ENCODE measurements at places on chromosomes 7 and 10.

- DNase-seq: no peak
Measured at GRCh38 chr7:147982307-147982706, 608.3 kb upstream of the C7orf33 start.

DNA sequence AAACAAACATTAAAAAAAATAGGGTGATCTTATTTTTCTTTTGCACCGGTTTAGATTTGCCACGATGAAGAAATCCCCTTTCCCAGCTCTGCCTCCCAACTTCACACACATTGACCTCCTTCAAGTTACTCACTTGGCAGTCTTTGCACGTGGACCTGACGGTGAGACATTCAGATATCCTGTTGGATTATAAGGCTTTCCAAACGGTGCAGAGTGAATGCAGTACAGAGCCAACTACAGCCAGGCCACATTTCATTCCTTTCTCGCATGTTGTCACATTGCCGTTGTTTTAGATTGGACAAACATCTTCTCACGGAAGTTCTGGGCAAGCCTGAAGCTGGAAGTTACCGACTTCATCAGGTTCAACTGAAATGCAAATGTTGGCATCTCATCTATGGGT is 159.2 kb downstream of the HDAC9 start:
- DNase-seq: no peak

- peak; percentile 28 for DNase-seq
Measured at GRCh38 chr10:46560952-46561351, 4.5 kb upstream of the GPRIN2 start.

DNA sequence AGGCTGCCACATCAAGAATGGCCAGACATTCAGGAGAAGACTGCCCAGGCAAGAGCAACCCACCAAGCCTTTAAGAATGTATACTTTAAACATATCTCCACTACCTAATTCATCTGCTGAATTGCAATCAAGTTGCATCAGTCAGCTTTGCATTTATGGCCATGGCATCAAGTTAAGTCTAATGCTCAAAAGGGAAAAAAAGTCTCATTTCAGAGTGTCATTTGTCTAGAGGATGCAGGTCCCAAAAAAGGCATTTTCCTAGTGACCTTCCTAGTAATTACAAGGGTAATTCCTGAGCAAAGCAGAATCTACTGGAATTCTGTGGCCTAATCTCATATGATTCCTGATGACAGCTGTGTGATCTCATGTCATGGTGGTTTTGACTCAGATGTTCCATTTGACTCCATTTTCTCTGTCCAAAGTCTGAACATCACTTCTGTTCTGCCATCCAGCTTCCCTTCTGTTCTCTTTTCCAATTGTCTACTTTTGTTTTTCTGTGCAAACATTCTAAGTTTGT is 7.3 kb upstream of the CABCOCO1 start:
- DNase-seq: no peak

DNA sequence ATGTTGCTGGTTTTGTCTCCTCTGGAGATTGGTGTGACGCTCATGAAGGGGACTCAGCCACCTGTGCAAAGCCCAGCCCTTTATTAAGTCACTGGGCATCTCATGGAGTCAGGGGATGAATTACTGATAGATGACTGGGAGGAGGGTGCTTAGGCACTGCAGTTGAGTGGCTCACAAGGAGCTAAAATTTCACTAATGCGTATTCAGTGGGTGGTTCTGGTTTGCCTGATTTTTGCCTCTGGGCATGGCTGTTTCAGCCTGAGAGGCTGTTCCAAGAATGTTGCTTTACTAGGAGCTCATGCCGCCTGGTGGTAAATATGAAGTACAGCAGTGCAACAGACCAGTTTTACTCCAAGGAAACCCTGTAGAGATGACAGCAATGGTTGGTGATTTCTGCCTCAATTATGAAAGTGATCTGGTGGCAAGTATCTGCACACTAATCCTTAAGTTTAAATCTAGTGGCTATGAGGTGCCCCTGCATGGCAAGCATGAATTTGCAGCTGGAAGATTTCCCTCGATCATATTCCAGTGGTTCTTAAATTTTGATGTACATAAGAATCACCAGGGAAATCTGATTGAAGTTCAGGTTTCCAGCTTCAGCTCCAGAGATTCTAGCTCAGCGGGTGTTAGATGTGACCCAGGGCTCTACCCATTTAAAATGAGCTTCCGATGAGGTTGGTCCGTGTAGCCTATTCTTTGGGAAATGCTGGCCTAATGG is 19.9 kb downstream of the ACTA2 start:
- no peak for DNase-seq

GRCh38 chr7:158812684-158813083 is 16.6 kb downstream of the ESYT2 start:
- DNase-seq: peak; percentile 64
